ENCODE measurements at places on chromosomes 1 and 21. TPM values are rescaled to one million over a fixed set of nuclear protein-coding genes. Genes with fewer than 3 reads are reported as not detected.

GRCh38 chr1:162846256-162847212, 14.4 kb downstream of the CCDC190 start:
- DNase-seq: no peak

DNA sequence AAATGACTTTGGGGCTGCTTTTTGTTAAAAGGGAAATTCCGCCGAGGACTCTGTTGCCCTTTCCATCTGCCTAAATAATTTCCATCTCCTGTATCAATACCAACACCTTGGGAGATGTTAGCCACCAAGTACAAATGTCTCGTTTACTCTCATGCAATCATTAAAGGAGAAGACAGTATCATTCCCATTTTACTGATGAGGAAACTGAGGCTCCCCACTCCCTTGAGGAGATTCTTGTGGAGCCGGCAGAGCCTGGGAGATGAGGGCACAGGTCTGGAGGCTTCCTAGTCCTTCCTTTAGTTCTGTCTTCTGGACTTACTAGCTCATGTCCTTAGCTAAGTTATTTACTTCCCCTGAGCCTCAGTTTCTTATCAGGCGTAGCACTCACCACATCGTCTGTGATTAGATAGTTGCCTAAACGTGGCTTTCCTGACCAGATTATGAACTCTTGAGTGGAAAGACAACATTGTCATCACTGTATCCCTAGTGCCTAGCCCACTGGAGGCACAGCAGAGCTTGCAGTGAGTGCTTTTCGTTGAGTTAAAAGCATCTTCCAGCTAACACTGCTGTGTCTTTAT, 81.6 kb downstream of the ADSS2 start:
- DNase-seq: no peak

SYT14 gene
- total RNA-seq: 0.15 TPM

KCNQ4 gene
- not detected for total RNA-seq

GRCh38 chr1:108686614-108687313, 5.3 kb upstream of the PRPF38B start:
- peak; percentile 51 for DNase-seq

- no peak for DNase-seq
Measured at GRCh38 chr1:215731699-215732098, 164.6 kb downstream of the KCTD3 start.

RCC2 gene
- 108 TPM for total RNA-seq

DNA sequence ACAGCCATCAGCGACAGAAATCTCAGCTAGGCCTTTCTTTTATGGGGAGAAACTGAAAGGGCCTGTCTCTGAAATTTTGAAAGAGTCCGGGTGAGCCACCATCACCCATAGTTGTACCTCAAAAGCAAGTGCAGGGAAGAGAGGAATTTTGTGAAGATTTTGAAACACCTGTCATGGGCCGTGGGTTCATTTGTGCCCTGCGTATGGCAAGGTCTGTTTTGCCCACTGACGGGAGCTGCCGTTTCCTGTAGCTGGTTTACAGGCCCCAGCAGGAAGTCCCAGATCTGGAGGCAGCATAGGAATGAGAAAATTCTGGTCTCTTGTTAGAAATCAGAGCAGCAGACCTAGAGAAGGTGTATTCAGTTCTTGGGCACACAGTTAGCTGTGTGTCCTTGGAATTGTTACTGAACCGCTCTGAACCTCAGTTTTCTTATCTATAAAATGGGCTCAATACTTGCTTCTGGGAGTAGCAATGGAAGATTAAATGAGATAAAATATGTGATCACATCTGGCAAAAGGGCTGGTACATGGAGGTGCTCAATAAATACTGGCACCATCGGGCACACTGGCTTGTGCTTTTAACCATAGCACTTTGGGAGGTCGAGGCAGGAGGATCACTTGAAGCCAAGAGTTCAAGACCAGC, 52.5 kb downstream of the MAN1C1 start:
- no peak for DNase-seq

- peak; percentile 100 for DNase-seq
Measured at GRCh38 chr21:46048926-46049889, 48.7 kb upstream of the COL6A2 start.

GRCh38 chr1:229325401-229325800, 17.4 kb downstream of the CCSAP start:
- DNase-seq: no peak

Measured in MG63 (cell line).